Non-pigmented ciliary epithelial cell (primary cell): ENCODE measurements at places on chromosomes 16 and 17.

DNA sequence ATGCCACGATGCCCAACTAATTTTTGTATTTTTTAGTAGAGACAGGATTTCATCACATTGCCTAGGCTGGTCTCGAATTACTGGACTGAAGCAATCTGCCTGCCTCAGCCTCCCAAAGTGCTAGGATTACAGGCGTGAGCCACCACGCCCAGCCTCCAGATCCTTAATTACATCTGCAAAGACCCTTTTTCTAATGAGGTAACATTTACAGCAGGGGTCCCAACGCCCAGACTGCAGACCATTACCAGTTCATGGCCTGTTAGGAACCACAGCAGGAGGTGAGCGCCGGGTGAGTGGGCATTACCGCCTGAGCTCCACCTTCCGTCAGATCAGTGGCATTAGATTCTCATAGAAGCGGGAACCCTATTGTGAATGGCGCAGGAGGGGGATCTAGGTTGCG lies 4.0 kb upstream of the RAB11FIP4 start:
- no peak for DNase-seq

DNA sequence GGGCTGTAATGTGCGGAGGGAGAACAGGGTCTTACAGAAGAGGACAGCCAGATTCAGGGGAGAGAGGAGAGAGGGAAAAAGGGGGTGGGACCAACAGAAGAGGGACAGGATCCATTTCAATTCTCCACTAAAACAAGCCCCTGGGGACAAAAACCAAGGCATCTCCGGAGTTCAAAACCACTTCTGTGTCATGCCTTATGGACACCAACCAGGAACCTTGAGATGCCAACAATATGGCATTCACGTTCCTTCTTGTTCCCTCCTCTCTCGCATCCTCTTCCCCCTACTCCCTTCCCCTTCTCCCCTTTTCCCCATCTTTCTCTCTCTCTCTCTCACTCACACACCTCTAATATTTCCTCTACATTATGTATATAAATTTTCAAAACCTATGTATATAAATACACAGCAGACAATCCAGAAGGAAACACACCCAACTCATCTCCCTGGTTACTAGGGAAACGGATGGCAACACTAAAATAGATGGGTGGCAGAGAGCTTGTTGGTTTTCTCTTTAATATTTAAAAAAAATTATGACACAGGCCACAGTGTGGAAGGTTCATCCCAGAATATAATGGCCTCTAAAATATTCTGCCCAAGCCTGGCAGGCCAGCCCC lies 123.1 kb downstream of the SLC39A11 start:
- DNase-seq: no peak

- DNase-seq: no peak
Measured at GRCh38 chr17:72726936-72727335, 365.6 kb downstream of the SLC39A11 start.

GRCh38 chr16:89368604-89369249 lies 121.6 kb downstream of the ANKRD11 start:
- no peak for DNase-seq

- DNase-seq: peak; percentile 27
Measured at GRCh38 chr17:43834106-43834505, 1.2 kb upstream of the MPP3 start.

GRCh38 chr17:21511363-21512195 lies 135.4 kb downstream of the KCNJ12 start:
- DNase-seq: peak; percentile 24

GRCh38 chr17:48753794-48754499 lies 25.4 kb upstream of the HOXB13 start:
- no peak for DNase-seq

GRCh38 chr16:10629592-10629963 lies 49.2 kb upstream of the EMP2 start:
- DNase-seq: no peak
